Thyroid gland (tissue), 4 donors: ENCODE measurements at places on chromosomes 1 and 21.

- H3K4me3 ChIP-seq, result no peak overlapping the region
- no peaks in the 10 kb centered on the region for H3K36me3 ChIP-seq
- H3K27me3 ChIP-seq, result no peaks in the 10 kb centered on the region
- H3K4me1 ChIP-seq, result no peaks in the 10 kb centered on the region
Observed at GRCh38 chr1:226995365-226996332, 55.6 kb downstream of the COQ8A start.

DNA sequence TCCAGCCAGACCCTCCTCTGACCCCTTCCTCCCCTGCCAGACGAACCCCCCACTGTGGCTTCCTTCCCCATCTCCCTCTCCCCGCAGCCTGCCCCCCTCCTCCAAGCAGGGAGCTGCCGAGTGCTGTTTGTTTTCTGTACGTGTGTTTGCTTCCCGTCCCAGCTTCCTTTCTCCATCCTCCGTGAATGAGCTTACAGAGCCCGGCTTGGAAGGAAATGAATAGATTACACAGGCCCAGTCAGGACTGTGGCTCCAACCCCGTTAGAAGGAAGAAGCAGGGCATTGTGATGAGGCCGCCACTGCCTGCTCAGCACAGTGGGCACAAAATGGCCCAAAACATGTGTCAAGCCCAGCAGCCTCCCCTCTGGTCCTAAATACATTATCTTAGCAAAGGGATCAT, 123.2 kb downstream of the IGSF21 start:
- no peaks in the 10 kb centered on the region for H3K36me3 ChIP-seq
- no peak overlapping the region for H3K27ac ChIP-seq
- DNase-seq, result no peak
- no peaks in the 10 kb centered on the region for H3K4me1 ChIP-seq
- H3K4me3 ChIP-seq, result no peak overlapping the region

DNA sequence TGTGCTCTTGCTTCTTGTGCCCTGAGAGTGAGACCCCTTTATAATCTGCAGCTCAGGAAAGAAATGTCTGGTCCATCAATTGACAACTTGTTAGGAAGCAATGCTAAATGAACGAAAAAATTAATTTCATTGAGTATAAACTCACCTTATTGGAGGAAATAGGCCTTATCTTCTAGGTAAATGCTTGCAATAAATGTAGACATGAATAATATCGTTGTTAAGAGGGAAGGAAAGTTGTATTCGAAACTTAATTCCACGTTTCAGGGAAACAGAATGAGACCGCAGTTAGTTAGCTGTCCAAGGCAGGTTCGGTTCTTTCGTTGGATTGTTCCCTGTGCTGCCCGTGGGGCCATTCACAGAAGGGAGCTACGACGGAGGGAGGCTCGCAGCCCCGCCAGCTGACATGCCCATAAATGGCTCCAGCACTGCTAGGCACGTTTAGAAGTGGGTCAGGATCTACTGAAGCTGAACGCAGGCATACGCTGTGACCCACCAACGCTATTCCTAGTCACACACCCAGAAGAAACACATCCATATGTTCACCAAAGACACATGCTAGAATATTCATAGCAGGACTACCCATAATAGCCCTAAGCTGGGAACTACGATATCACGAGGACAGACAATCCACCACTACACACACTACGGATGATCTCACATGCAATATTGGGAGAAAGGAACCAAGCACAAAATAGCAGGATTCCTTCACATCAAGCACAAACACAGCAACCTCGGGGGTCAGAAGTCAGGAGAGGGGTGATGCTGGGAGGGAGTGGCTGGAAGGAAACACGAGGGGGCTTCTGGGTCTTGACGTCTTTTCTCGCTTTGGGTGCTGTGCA, 56.2 kb upstream of the LBR start:
- no peak for DNase-seq
- no peaks in the 10 kb centered on the region for H3K4me1 ChIP-seq
- no peak overlapping the region for H3K4me3 ChIP-seq
- H3K36me3 ChIP-seq, result no peaks in the 10 kb centered on the region
- no peaks in the 10 kb centered on the region for H3K27me3 ChIP-seq

DNA sequence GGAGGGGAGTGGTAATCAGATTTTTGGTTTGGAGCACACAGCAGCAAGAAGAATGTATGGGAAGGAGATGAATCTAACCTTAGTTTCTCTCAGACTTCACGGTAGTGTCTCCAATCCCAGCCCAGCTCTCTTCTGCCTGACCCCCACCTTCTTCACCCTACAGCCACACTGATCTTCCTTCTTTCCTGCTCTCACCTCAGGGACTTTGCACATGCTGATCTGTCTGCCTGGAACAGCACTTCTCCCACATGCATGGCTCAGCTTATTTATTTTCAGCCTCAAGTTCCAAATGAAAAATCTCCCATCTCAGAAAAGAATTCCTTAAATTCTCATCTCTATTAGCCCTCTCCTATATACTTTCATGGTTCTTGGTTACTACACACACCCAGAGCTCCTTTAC, 48.8 kb upstream of the LPAR3 start:
- H3K36me3 ChIP-seq, result no peaks in the 10 kb centered on the region
- H3K4me3 ChIP-seq, result no peak overlapping the region
- H3K27me3 ChIP-seq, result no peaks in the 10 kb centered on the region
- no peak for DNase-seq
- no peak overlapping the region for H3K27ac ChIP-seq
- H3K4me1 ChIP-seq, result no peaks in the 10 kb centered on the region

DNA sequence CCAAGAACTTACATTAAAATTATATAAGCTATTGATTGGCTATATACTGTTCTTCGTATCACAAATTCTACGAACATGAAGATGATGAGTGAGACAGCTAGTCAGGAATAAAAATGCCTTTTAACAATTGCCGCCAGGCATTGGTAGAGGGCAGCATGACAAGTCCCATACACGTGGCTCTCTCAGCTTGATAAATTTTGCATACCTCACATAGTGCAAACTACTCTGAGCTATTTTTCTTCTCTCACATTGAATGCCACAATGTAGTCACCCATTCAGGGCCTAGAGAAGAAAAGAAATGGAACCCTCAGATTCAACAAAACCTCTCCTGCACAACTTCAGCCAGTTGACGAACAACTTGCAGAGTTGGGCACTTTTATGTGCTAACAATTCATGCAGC, 27.0 kb upstream of the FMO2 start:
- no peak overlapping the region for H3K4me3 ChIP-seq
- H3K27ac ChIP-seq, result no peak overlapping the region
- no peaks in the 10 kb centered on the region for H3K27me3 ChIP-seq
- H3K36me3 ChIP-seq, result no peaks in the 10 kb centered on the region
- DNase-seq, result no peak

DNA sequence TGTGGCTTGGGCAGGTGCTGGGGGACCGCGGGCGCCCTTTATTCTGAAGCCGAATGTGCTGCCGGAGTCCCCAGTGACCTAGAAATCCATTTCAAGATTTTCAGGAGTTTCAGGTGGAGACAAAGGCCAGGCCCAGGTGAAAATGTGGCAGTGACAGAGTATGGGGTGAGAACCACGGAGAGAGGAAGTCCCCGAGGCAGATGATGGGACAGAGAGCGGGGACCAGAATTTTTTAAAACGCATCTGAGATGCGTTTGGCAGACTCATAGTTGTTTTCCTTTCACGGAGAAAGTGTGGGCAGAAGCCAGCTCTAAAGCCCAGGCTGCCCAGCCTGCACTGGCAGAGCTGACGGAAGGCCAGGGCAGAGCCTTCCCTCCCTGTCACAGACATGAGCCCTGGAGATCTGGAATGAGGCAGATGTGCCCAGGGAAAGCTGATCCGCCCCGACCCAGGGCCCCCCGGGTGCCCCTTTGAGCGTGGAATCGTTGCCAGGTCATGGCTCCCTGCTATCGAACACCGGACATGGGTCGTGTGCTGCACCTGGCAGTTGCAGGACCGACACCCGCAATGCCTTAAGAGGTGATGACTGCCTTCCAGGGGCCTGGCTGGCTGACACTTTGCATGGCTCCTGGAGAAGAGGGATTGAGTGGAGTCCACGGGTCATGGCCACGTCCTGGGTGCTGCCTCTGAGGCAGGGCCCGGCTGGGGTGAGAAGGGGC, 6.5 kb upstream of the SLX9 start:
- H3K4me3 ChIP-seq, result no peak overlapping the region
- H3K27me3 ChIP-seq, result peaks cover 18% of the 10 kb centered on the region
- H3K27ac ChIP-seq, result no peak overlapping the region
- no peak for DNase-seq
- no peaks in the 10 kb centered on the region for H3K36me3 ChIP-seq
